ENCODE measurements at places on chromosomes 6 and 20.

GRCh38 chr20:61684583-61685235, 381.0 kb downstream of the TAF4 start:
- no peak for DNase-seq

DNA sequence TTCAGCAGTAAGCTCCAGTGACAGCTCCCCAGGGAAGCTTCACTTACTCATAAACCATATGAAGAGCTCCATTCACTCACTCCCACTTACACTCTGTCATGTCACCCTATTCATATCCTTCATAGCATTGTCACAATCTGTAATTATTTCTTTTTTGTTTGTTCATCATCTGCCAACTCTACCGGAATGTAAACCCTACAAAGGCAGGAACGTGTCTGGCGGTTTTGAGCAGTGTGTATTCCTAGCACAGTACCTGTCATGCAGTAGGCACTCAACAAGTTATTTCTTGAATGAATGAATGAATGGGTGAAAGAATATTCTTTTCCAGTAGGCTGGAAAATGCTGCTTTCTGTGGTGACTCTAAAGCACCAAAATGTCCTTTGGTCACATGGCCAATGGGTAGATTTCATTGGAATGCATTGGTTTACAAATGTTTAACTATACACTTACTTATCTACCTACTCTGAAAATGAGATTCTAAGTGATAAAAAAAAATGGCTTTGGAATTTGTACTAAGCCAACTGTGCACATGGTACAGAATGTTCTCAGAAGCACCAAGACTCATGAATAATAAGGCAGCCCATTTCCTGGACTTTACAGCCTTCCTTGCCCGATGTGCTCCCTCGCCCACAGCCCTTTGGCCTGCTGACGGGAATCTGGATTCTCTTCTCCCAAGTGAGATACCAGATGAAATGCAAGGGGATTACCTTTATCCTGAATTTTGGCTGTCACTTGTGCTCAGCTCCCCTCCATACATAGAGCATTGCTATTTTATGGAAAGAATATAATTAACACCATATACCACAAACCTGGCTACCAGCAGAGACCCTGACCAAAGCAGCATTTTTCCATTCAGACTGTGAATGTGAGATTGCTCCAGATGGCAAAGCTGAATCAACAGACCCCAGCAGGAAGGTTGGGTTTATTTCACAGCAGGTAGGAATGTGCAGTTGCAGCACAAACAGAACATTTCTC, 273.3 kb downstream of the ALDH8A1 start:
- DNase-seq, result peak; percentile 95

GRCh38 chr20:50068041-50068651, 44.8 kb downstream of the UBE2V1 start:
- no peak for DNase-seq

DNA sequence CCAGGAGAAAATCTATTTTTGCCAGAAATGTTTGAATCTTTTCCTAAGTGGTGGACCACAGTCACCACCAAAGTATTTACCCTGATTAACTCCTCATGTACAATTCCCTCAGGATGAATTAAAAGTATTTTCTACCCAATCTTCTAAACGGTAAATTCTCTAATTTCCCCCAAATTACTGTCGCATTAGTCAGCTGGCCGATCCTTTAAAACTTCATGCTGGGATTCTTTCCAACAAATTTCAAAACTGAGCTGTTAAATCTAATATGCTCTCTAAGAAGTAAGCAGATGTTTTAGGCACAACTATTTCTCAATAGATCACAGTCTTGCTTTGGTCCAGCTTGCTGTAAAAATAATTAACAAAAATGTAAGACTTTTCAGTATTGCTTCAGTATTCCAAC, 447.2 kb downstream of the FRK start:
- peak; percentile 98 for DNase-seq

DNA sequence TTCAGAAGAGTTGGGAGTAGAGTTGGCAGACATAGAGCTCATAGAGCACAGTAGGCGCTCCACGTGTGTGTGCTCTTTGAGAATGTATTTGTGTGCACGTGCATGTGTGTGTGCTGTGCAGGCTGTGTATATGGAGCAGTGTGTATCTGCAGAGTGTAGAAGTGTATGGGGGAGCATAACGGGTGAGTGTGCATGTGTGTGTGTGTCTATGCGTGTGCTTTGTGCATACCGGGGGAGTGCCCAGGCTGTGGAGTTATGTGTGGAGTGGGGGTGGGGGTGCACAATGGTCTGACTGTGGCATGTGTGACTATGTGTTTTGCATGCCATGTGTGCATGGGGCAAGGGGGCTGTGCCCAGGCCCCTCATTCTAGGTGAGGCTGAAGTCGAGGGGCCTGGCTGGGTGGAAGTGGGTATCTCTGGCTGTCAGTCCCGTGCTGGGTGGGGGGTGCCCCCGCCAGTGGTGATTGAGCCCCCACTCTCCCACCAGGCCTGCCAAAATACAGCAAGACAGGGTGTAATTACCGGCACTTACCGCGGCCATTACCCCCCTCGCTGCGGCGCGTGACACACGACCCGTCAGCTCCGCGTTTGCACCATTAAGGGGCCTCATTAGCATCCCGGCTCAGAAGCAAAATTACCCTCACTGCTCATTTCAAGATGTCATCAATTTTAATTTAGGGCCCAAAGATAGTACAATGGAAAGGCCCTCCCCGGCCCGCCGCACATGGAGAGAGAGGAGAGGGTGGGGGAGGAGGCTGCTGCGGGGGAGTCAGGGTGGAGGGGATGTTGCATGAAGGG, 39.1 kb downstream of the MDFI start:
- DNase-seq, result no peak

DNA sequence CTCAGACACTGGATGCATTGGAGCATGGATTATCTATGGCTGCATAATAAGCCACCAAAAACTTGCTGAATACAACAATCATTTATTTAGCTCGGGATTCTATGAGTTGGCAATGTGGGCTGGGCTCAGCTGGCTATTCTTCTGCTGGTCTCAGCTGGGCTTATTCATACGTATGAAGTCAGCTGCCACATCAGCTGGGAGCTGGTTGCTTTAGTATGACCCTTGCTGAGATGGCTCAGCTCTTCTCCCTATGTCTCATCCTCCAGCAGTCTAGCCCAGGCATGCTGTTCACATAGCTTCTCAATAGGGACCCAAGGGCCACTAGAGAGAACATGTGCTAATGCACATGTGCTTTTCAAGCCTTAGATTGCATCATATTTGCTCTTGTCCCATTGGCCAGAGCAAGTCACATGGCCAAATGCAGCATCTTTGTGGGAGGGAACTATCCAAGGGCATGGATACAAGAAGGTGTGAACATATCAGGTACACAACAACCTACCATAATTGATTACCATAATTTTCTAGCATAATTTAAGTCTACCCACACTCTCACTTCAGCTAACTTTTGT, 444.6 kb downstream of the KIF16B start:
- DNase-seq, result no peak

DNA sequence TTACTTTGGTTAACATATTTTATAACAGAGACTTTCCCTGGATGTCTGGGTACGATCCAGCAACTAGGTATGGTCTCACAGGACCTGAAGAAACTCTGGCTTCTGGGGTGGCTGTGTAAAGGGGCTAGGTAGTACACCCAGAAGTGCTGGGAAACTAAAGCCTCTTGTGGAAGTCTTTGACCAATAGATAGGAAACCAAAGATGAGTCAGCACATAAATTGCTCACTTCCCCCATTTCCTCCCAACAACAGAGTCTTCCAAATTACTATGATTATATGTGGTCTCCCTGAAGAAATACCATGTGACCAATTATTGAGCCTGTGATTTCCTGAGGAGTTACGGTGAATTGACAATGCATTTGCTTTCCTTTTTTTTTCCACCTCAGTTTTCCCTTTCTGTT, 26.8 kb upstream of the TBX18 start:
- peak; percentile 83 for DNase-seq

DNA sequence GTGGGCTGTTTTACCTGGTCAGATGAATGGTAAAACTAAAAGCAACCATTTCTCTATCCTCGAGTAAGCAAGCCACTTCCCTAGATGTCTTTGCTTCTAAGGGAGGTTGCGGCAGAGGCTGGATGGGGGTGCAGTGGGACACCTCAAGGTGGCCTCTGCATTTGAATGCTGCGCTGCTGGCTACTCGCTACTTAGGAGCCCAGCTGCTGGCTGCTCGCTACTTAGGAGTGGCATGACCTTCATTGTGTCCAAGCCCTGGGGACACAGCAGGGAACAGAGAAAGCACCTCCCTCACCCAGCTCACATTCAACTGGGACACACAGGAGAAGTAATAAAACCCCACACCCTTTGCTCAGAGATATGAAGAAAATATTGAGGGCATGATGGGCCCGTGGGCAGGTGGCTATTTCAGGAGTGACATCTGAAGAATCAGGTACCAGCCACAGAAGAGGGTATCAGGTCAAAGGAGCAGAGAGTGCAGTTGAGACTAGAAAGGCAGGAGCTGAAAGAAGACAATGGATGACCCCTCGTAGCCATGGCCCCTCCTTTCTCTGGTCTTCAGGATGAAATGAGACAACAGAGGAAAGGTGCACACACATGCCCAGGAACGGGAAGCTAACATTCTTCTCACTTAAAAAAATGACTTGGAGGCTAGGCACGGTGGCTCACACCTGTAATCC, 149.4 kb downstream of the ZMYND8 start:
- DNase-seq, result no peak

DNA sequence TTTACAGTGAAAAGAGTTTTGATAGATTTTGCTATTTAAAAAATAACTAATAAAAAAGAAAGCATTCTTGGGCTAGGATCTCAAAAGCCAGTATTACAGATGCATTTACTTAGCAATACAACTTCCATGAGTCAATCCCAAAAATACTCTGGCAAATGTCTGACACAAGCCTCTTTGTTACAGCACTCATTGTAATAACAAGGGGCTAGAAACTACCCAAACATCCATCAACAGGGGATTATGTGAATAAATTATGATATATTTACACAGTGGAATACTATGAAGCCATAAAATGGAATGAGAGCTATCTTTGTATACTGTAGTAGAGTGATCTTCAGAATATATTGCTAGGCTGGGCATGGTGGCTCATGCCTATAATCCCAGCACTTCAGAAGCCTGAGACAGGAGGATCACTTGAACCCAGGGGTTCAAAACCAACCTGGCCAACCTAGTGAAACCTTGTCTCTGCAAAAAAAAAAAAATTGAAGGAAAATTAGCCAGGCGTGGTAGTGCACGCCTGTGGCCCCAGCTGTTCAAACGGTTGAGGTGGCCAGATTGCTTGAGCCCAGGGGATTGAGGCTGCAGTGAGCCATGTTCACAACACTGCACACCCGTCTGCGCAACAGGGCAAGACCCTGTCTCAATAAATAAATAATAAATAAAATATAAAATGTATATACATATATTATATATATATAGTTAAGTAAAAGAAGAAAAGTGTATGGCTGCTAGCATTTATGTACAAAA, 34.7 kb upstream of the TOP1 start:
- peak; percentile 37 for DNase-seq

DNA sequence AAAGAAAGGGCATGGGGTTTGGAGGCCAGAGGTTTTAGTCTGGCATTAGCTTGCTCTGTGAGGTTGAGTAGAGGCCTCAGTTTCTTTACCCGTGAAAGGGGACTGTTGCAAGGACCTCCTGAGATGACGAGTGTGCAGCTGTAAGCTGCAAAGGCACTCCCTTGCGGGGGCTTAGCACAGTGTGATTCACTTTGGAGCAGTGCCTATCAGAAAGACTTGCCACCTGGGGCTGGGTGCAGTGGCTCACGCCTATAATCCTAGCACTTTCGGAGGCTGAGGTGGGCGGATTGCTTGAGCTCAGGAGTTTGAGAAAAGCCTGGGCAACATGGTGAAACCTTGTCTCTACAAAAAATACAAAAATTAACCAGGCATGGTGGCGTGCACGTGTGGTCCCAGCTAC, 7.5 kb upstream of the BAK1 start:
- no peak for DNase-seq

GRCh38 chr20:57410398-57410920, 19.3 kb downstream of the RBM38 start:
- no peak for DNase-seq

DNA sequence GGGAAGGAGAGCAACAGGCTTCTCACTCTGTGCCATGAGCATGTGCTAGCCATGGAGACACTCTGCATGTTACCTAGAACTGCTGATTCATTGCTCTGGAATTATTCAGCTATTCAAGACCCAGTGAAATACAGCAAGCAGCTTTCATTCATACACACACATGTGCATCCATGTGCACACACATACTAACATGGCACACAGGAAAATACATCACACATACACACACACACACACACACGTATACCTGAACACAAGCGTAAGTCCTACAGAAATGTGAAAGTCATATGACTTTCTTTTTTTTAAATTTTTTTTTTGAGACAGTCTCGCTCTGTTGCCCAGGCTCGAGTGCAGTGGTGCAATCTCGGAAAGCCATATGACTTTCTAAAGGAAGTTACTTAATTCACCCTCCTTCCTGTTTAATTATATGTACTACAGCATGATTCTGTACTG, 108.2 kb upstream of the NFATC2 start:
- DNase-seq, result peak; percentile 56

DNA sequence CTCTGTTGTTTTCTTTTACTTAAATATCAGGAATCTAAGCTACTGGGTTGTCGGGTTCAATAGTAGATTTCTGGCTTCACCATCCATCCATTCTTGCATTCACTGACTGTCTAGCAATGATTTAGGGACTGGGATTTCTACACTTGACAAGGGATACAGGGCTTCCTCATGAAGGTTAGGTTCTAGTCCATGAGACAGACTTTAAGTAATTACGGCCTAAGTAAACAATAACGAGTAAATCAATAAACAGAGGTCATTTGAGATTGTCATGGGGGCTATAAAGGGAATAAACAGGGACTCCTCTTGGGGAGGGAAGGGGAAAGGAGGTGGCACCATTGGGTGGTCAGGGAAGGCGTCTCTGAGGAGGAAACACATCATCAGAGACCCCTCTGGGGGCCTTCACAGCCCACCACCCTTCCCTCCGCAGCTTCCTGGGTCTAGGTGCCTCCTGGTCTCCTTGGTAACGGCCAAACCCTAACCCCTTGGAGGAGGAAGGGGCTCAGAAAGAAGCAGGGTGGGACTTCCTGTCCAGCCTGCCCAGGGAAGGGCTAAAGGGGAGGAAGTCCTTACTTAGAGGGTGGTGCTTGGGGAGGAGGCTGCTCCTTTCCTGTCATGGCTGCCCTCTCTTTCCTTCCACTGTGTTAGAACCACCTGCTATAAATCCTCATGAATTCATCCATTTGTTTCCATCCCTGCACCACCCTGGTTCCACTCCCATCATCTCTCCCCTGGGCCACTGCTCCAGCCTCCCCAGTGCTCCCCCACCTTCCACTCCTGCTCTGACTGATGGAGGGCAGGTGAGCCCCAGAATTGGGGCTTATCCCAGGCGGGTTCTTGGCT, 33.3 kb downstream of the BPIFB4 start:
- no peak for DNase-seq

- no peak for DNase-seq
Measured at GRCh38 chr6:110980227-110980626, 1.6 kb upstream of the RPF2 start.

All from fibroblast of mammary gland (primary cell).